ENCODE measurements at places on chromosomes 1 and 21.

DNA sequence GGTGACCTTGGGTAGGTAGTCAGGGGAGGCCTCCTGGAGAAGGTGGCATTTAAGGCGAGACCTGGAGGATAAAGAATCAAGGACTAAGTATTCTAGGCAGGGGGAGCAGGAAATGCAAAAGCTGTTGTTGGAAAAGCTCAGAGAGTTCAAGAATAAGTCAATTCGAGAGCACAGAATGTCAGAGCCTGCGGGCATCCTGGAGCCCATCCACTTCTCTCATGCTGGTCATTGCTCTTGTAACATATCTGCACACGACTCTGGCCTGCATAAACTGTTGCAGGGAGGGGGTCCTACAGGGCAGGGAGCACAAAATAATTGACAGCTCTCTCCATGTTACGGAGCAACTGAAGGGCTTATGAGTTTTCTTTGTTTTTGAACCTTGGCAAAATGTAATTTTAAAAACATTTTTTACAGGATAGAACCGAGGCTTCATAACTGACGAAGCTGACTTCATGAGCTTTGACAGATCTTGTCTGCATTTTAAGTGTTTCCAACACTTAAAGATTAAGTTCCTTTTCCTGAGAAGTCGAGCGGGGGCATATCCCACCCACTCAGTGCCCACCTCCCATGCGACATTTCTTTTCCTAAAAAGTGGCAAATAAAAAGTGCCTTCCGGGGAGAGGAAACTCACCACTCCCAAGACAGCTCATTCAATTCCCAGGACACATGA is 4.2 kb downstream of the PLA2G5 start:
- no peak overlapping the region for H3K27ac ChIP-seq
- H3K27me3 ChIP-seq, result no peaks in the 10 kb centered on the region
- H3K4me3 ChIP-seq, result no peak overlapping the region
- no peak for DNase-seq

- no peak overlapping the region for H3K4me3 ChIP-seq
- peaks cover 71% of the 10 kb centered on the region for H3K36me3 ChIP-seq
- H3K27me3 ChIP-seq, result no peaks in the 10 kb centered on the region
- H3K27ac ChIP-seq, result no peak overlapping the region
- DNase-seq, result no peak
Observed at GRCh38 chr1:160219062-160219929, 14.1 kb downstream of the PEA15 start.

DNA sequence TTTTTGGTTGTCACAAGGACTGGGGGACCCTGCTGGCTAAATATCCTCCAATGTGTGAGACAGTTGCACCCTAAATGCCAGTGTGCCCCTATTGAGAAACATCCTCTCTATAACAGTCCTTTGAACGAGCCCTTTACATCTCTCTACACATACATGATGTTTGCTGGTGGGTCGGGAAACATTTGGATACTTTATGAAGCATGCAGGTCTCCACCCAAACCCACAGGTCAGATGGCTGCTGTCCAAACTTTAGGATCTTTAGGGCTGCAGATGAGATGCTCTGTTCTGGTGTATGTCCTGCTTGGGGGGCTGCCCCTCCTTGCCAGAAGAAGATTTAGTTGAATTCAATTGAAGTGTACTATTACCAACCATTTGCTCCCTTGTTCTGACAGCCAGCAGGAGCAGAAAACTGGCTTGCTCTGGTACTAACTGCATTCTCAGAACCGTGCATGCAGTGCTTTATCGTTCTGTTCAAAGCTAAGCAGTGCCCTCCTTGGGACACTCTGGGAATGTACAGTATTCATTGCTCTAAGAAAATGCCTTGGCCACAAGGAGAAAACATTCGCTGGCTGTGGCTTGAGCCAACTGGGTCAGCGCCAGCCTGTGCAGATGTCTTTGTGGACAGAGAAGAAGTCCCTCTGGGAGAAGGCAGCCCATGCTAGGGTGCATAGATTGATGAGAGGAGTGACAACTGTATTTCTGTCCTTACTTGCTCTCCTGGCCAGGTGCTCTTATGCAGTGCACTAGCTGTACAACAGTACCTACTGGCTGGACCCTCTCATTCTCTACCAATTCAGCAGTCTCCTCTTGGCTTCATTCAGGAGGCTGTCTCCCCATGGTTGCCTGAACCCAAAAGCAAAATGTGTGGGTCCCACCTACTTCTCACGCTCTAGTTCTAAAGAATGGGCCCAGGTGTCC is 61.4 kb upstream of the DIRAS3 start:
- H3K36me3 ChIP-seq, result no peaks in the 10 kb centered on the region
- no peaks in the 10 kb centered on the region for H3K27me3 ChIP-seq
- DNase-seq, result no peak
- no peak overlapping the region for H3K27ac ChIP-seq
- H3K4me3 ChIP-seq, result no peak overlapping the region
- H3K4me1 ChIP-seq, result peaks cover 1% of the 10 kb centered on the region

DNA sequence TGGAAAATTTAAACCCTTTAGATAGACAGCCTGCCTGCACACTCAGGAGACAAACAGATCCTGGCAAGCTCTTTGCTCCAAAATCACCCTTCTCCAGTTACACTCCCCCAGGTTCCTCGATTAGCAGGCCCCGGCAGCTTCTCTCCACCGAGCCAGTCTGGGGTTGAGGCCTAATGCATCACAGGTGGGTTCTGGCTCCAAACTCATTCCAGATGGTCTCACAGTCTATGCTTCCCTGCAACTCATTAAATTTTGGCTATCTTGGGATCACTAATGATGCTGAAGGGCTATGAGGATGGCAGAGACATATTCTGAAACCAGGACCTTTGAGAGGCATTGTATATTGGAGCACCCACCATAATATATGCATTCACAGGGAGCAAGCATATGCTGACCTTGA is 559.8 kb upstream of the USP24 start:
- no peaks in the 10 kb centered on the region for H3K27me3 ChIP-seq
- no peak overlapping the region for H3K27ac ChIP-seq
- no peaks in the 10 kb centered on the region for H3K36me3 ChIP-seq
- DNase-seq, result no peak

GRCh38 chr1:174217787-174218574 is 58.7 kb downstream of the RABGAP1L start:
- H3K36me3 ChIP-seq, result peaks cover 7% of the 10 kb centered on the region
- no peak overlapping the region for H3K27ac ChIP-seq
- DNase-seq, result no peak
- H3K4me1 ChIP-seq, result peaks cover 4% of the 10 kb centered on the region

DNA sequence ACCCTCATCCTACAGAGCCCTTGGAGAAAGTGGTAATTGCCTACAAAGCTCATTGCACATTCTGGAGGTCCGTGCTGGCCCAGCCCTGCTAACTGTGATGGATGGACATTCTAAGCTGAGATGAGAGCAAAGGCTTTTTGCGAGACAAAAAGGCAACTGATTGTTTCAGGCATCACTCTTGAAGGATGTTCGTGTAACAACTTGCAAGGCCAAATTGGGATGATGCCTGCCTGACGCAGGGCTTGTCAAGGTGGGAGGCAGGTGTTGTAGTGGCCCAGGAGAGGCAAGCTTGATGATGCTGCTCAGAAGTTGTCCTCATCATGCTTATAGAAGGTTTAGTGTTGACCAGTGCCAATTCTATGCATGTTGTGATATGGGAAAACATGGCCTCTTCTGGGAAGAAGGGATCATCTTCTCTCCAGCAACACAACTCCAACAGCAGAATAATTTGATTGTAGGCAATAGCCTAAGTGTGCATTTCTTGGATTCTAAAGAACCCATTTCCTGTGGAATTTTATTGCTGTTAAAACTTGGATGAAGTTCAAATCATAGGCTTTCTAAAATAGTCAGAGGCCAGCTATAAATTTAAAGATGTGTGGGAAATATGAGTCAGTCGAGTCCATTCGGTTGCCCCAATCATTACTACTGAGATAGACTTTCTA is 102.5 kb upstream of the COA6 start:
- H3K36me3 ChIP-seq, result no peaks in the 10 kb centered on the region
- no peaks in the 10 kb centered on the region for H3K27me3 ChIP-seq
- no peak overlapping the region for H3K4me3 ChIP-seq
- no peak for DNase-seq

DNA sequence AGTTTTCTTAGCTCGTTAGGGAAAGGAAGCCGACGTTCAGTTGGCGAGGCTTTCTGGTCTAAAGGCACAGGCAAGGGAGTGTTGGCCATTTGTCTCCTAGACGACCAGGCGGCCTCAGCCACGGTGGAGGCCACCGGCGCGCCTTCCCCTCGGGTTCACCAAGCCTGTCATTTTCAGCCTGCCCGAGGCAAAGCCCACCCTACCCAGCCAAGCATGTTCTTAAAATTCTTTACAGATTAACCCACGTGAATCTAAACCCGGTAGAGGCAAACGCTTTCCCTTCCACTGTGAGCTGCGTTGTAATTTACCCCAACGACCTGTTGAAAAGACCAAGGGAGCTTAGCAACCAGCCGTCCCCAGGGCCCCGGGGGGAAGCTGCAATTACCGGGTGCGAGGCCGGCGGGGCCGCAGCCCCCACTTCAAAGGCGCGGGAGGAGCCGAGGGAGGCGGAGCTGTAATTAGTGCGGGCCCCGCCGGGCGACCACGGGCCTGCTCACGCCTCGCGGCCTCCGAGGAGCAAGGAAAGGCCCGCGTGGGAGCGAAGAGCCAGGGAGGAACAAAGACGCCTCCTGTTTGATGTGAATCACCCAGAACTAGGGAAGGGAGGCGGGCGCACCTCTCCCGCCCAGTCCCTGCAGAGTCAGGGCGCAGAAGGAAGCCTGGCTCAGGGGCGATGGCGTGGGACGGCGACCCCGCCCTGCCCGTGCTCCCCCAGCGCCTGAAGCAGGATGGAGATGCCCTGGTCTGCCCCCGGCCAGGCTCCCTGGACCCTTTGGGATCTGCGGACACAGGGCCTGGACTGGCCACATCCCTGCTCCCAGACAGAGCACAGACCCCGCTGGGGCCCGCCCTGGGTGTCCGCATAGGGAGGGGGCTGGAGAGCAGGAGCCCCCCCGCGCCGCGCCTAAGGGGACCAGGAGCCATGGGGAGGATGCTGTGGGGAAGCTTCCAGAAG is 12.1 kb upstream of the TSPEAR start:
- DNase-seq, result no peak
- no peaks in the 10 kb centered on the region for H3K4me1 ChIP-seq

DNA sequence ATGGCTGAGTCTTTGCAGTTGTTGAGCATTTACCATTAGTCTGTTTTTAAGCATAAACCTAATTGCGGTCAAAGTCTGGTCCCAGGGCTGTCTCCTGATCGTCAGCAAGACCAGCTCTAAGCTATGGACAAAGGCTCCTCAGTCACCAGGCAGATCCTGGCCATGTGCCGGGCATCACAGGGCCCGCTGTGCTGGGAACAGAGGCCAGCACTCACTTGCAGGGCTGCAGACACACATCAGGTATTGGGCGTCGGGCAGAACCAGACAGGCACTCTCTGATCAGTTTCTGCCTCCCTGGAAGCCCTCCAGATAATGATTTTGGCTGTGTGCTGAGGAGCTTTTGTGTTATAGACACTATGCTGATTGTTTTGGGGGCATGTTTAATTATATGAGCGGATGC is 26.6 kb downstream of the TMEM51 start:
- DNase-seq, result no peak
- peak overlapping the region; percentile 73 for H3K27ac ChIP-seq
- H3K4me3 ChIP-seq, result no peak overlapping the region
- H3K4me1 ChIP-seq, result no peaks in the 10 kb centered on the region

DNA sequence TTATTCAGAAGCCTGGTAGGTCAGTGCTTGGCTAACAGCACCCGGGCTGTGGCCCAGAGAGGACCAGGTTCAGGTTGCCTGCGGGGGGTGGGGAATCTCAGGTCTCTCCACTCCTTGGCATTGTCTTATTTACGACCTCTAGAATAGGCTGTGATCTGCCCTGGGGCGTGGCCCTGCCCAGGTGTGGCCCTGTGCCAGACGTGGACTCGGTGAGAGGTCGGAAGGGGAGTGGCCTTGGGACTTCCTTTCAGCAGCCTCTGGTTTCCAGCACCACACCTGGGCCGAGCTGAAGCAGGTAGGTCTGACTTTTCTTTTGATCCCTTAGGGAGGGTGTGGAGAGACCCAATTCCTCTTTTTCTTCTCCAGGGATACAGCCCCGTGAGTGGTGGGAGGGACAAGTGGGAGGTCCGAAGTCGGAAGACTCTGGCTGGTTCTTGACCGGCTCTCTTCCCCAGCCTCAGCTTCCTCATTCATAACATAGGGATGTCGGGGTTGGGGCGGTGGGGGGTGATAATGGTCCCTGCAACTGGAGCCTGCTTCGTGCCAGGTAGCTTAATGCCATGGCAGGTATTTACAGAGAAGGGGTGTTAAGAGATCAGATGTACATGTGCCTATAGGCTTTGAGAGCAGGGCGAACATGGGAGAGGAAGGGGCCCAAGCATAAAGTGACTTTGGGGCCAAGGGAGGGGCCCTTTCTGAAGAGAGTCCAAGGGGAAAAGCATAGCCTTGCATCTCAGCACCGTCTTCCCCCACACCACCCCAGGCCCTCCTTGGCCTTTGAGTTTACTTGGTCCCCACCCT is 16.5 kb downstream of the ACOT11 start:
- H3K27ac ChIP-seq, result no peak overlapping the region
- peaks cover 11% of the 10 kb centered on the region for H3K4me1 ChIP-seq
- H3K27me3 ChIP-seq, result no peaks in the 10 kb centered on the region
- no peaks in the 10 kb centered on the region for H3K36me3 ChIP-seq

- no peaks in the 10 kb centered on the region for H3K4me1 ChIP-seq
- DNase-seq, result no peak
- H3K36me3 ChIP-seq, result no peaks in the 10 kb centered on the region
Observed at GRCh38 chr1:162029157-162029556, 5.5 kb upstream of the OLFML2B start.

DNA sequence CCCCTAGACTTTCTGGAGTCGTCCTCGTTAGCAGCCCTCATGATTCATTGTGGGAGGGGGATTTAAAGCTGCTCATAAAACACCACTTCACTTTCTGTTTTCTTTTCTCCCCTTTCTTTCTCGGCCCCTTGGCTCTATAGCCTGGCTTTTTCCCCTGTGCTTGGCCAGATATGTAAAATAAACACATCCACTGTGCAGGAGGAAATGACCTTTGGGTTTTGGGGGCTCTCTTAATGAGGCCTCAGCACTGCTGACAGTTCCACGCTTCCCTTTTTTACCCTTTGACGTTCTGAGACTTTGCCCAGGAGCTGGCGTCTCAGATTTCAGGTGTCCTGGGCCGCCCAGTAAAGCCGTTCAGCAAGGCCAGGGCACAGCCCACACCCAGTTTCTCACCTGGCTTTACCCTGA is 65.7 kb downstream of the RUNX3 start:
- H3K4me1 ChIP-seq, result no peaks in the 10 kb centered on the region
- H3K27ac ChIP-seq, result no peak overlapping the region
- H3K36me3 ChIP-seq, result no peaks in the 10 kb centered on the region
- no peaks in the 10 kb centered on the region for H3K27me3 ChIP-seq
- no peak for DNase-seq
- H3K4me3 ChIP-seq, result no peak overlapping the region

DNA sequence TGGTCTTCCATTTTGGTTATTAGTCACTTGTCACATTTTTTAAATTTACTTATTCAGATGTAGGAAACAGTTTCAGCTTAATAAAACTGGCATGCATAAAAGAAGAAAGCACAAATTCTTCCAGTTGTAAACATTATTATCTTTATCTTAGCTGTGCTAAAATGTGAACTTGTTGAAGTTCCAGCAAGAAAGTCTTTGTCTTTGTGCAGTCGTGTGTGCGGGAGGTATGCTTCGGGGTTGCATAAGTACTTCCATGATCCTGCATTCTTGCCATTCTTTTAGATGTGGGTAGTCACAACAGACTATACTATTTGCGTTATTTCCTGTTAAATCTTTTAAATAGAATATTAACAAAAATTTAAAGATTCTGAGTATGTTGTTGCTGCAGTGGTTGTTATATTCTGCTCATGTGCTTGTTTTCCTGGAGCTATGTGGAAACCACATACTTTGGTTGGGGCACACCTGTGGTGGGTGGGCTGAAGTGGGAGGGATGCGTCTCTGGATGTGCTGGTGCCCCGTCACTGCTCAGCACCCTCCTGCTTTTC is 49.9 kb downstream of the CBS start:
- H3K4me3 ChIP-seq, result no peak overlapping the region
- H3K27ac ChIP-seq, result no peak overlapping the region
- H3K4me1 ChIP-seq, result no peaks in the 10 kb centered on the region
- peaks cover 72% of the 10 kb centered on the region for H3K36me3 ChIP-seq
